HS-27A (cell line): ENCODE measurements at places on chromosomes 5 and 9.

DNA sequence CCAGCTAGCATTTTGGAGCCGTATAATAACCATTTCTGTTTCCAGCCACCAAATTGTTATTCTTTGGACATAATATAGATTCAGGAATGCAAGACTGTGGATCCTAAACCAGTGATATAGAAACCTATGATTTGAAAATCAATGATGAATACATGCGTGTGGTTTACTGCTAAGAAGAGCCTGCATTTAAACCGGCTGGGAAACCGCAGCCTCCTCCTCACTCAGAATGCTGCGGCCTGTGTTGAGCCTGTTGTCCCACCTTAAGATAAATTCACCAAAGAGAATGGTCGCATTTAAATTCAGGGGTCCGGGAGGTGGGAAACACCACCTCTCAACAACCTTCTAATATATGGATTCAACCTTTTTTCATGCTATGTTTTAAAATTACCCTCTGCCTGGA, 148.0 kb downstream of the MEF2C start:
- DNase-seq, result no peak

DNA sequence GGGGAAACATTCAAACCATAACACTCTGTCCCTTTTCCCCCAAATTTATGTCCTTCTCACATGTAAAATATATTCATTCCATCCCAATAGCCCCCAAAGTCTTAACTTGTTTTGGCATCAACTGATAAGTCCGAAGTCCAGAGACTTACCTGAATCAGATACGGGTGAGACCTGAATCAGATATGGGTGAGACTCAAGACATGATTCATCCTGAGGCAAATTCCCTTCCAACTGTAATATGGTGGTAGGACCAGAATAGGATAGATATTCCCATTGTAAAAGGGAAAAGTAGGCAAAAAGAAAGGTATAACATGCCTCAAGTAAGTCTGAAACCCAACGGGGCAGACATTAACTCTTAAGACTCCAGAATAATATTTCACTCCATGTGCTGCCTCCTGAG, 115.6 kb upstream of the CKMT2 start:
- no peak for DNase-seq

DNA sequence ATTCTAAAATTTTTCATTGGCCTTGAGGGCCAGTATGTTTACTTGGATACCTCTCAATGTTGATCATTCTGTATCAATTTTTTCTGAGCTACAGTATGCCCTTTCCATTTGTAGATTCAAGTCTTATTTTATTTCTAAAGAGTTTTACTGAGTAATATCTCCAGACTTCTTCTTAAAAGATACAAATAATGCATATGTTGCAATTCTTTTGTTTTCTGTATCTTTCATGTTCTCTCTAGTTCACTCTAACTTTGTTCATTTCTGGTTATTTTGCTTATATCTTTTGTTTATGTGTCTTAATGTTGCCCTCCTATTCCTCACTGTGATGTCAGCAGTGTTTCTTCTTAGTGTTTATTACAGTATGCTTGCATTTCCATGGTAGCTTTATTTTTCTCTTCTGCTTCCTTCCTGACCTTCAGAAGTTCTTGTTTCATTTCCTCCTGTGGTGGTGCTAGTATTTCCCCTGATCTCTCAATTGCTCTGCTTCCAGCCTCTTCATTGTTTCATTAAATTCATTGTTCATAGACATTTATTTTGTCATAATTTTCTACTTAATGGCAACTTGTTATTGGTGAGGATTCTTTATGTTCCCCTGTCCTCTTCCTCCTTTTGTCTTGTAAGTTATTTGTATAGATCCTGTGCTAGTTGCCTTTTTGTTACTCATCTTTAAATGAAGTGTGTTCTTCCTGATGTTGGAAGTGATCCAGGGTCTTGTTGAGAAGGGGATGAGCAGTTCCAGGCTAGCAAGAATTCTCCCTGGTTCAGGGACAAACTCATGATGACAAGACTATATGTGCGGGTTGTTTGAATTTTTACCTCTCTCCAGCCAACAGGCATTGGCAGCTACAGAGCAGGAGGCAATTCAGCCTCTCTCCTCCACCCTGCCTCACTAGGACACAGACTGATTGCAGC, 160.8 kb downstream of the DEPDC1B start:
- no peak for DNase-seq

- no peak for DNase-seq
Observed at GRCh38 chr5:61299261-61299681, 32.8 kb upstream of the ZSWIM6 start.

DNA sequence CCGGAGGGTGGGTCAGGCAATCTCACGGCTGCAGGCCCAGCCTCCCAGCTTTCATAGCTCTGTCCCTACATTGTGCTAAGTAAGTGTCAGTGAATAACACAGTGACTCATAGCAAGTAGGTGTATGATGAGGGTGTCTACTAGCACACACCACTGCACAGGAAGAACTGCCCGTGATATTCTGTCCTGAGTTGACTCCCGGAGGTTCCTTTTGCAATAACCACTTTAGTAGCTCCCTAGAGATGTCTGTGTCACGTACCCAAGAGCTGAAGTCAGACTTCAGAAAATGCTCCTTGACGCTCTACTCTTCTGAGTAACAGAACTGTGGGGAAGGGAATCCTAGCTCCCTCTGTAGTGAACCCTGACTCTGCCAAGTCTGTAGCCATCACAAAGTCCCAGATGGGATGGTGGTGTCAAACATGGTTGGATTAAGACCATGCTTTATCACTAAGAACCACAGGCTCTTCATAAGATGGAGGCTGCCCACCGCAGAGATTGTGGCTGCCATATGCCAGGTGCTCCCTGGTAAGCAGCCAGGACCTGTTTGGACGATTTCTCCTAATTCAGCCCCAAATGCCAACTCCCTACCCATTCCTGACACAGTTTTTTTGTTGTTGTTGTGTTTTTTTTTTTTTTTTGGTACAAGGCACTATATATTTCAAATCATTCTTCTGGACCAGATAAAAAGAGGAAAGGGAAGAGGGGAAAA, 352.6 kb upstream of the PANK3 start:
- no peak for DNase-seq
